ENCODE measurements at places on chromosomes 7 and 10.

DNA sequence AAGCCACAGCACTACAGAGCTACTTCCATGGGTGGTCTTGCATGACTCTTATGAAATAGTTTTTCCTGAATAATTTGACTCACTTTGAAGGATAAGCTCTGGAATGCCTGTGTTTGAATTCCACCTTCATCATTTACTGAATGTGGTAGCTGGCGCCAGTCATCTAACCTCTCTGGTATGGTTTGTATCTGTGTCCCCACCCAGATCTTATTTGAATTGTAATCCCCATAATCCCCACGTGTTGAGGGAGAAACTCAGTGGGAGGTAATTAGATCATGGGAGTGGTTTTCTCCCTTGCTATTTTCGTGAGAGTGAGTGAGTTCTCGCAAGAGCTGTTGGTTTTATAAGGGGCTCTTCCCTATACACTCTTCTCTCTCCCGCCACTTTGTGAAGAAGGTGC, 11.2 kb upstream of the SLC13A1 start:
- no peak for DNase-seq

DNA sequence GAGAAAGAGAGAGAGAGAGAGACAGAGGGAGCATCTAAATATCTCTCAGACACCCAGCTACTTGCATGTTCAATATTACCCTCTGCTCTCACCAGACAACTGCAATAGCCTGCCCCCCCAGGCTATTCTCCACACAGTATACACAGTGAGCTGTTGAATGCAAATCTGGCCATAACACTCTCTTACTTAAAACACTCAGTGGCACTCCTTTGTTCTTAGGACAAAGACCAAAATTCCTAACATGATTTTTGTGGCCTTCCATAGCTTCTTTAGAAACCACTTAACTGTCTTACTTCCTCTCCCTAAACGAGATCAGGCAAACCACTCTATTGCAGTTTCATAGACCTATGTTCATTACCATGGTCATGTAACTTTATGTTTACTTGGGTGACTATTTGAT, 903.6 kb upstream of the AUTS2 start:
- no peak for DNase-seq

DNA sequence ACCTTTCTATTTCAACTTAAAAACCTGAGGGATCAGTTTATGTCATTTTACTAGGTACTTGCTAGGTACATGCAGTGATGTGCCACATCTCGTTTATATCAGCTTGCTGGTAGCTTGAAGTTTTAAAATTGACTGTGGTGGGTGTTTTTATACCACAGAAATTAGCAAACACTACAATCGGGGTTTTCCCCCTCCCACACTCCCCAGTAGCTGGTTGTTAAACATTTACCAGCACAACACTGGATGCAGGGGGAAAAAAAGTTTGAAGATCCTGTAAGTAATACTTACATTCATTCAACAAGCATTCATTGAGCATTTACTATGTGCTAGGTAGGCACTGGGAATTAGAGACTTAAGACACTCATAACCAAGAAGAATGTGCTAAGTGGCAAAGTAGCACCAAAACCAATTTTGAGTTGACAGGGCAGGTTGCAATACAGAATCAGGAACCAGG, 32.6 kb downstream of the USP6NL start:
- DNase-seq = no peak

- DNase-seq = no peak
Observed at GRCh38 chr10:110446954-110447608, 50.6 kb upstream of the DUSP5 start.

GRCh38 chr7:149496642-149497391, 792 bp downstream of the ZNF746 start:
- DNase-seq = peak; percentile 52

DNA sequence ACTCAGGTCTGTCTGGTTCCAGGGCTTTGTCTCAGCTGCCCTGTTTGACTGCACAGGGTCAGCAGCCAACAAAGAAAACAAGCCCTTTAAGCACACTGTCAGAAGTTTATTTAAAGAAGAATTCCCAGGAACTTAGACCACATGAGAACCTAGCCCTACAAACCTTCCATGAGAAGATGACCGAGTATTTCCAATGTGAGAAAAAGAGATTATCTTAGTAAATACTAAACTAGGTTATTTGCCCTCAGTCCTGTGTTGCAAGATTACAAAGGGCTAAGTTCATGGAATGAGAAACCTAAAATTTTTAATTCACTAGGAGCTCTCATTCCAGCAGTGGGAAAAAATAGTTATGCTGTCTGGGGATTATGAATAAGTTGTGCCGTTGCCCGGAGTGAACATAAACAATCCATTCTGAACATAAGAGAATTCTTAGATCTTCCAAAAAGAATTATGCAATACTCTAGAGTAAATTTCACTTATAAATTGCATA, 46.7 kb downstream of the NOC3L start:
- no peak for DNase-seq

Data from NCI-H2081 (cell line).